ENCODE measurements at places on chromosomes 3 and 15. TPM values are rescaled to one million over a fixed set of nuclear protein-coding genes. Genes with fewer than 3 reads are reported as not detected.

The C3orf70 gene
- not detected for total RNA-seq

The TF gene
- total RNA-seq: 0.47 TPM

The CLDN18 gene
- total RNA-seq: not detected

The BCHE gene
- total RNA-seq: not detected

The SKIL gene
- 16.8 TPM for total RNA-seq

The DLL4 gene
- total RNA-seq: 0.16 TPM

The TPRG1 gene
- total RNA-seq: 21.0 TPM

The SCG5 gene
- 3.7 TPM for total RNA-seq

The SIN3A gene
- total RNA-seq: 104 TPM

The EPHA3 gene
- total RNA-seq: 0.72 TPM

The P2RY12 gene
- not detected for total RNA-seq

The ONECUT1 gene
- total RNA-seq: not detected

The KLHL18 gene
- total RNA-seq: 25.1 TPM

The CFAP100 gene
- not detected for total RNA-seq

The GPR87 gene
- 0.97 TPM for total RNA-seq

The CPEB1 gene
- total RNA-seq: not detected

The TOMM70 gene
- total RNA-seq: 52.8 TPM

The OR5K2 gene
- not detected for total RNA-seq

The STRIT1 gene
- not detected for total RNA-seq

The ARL14 gene
- total RNA-seq: not detected

The APOD gene
- 0.54 TPM for total RNA-seq

The FAM107A gene
- total RNA-seq: not detected

The SYNPR gene
- not detected for total RNA-seq

The TMEM266 gene
- not detected for total RNA-seq

The COLQ gene
- total RNA-seq: 2.9 TPM

The PIAS1 gene
- 43.9 TPM for total RNA-seq

The FGF12 gene
- total RNA-seq: not detected

The CTXN2 gene
- total RNA-seq: not detected

The ITGB5 gene
- 1.5 TPM for total RNA-seq
